ENCODE measurements at places on chromosomes 12 and 14.

GRCh38 chr12:50196537-50196936 is 29.4 kb upstream of the CERS5 start:
- DNase-seq = no peak

DNA sequence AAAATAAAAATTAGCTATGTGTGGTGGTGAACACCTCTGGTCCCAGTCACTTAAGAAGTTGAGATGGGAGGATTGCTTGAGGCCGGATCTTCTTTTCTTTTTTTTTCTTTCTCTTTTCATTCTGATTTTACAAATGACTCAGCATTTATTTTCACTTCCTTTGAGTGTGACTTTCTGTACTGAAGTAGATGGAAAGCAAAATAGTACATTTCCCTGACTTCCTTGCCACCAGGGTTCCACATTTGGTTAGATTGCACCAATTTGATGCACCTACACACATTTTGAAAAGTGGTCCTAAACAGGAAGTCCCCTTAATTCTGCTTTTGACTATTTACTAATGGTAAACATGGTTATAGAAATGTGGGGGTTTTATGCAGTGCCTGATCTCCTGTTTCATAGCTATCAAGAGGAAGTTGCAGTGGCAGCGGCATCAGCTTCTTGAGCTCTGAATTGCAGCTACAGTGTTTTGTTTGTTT is 13.0 kb upstream of the LEMD3 start:
- DNase-seq = no peak

DNA sequence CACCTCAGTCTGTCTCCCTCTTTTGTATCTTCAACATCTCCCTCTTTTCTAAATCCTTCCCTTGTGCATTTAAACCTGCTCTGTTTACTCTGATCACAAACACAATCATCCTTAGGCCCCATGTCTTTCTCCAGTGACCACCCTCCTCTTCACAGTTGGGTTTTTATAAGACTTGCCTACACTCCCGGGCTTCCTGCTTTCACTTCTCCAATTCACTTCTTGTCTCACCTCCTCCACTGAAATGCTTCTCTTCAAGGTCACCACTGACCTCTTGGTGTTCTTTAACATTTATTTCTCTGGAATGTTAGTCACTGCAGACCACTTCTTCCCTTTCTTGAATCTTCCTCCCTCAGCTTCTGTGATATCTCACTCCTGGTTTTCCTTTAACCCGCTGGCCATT is 8.7 kb upstream of the SMCO2 start:
- no peak for DNase-seq

DNA sequence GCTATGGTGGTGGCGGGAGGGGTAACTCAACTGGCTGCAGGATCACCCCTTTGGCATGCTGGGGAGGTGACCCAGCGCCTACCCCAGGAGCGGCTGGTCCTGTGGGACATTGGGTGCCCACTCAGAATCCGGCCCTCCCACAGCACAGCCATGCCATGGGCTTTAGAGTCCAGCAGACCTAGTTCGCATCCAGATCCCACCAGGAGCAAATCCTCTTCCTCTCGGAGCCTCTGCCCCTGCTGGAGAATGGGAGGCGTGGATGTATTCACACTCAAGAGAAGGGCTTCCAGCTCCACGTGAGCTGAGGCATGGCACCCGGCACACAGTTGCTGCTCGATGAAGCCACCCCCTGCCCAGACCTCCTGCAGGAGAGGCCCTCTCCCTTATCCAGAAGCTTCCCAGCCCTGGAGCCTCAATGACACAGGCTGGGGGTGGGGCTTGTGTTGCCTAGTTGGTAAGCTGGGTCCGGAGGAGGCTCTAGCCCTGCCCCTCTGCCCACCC is 17.7 kb downstream of the FAM222A start:
- DNase-seq = no peak

GRCh38 chr14:32561520-32561919 is 232.4 kb downstream of the AKAP6 start:
- no peak for DNase-seq

DNA sequence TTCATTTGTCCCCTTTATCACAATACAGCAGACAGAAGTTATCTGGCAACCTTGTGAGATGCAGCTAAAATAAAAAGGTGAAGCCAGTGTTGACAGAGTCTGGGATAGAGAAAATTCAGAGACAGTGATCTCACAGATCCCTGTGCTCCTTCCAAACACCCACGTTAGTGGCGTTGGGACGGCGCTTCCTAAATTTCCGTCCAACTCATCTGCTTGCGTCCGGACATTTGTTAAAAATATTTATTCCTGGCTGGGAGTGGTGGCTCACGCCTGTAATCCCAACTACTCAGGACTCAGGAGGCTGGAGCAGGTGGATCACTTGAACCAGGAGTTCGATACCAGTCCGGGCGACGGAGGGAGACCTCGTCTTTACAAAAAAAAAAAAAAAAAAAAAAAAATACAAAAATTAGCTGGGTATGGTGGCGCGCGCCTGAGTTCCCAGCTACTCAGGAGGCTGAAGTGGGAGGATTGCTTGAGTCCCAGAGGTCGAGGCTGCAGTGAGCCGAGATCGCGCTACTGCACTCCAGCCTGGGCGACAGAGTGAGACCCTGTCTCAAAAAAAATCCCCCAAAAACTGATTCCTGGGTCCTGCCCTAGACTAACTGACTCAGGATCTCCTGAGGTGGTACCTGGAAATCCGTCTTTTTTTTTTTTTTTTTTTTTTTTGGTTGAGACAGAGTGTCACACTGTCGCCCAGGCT is 708 bp upstream of the TCTN1 start:
- DNase-seq = no peak

GRCh38 chr12:12722435-12723148 is 5.4 kb downstream of the CDKN1B start:
- DNase-seq = no peak

- no peak for DNase-seq
Measured at GRCh38 chr12:98679611-98680005, 34.5 kb downstream of the APAF1 start.

DNA sequence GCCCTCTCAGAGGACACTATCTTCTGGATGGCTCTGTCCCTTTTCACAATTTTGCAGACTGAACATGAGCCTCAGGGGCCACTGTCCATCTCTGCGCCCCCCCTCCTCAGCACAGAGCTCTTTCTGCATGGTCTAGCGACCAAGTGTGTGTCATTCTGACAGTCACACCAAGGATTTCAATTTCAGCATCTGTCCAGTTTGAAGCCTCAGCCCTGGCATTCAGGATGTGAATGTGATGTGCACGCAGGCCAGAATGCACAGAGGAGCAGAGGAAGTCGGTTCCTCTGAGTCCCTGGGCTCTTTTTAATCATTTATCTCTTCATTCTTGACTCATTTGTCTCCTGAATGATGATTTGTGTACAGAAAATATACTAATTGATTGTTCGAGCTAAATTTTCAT is 102.0 kb upstream of the PWP1 start:
- no peak for DNase-seq

DNA sequence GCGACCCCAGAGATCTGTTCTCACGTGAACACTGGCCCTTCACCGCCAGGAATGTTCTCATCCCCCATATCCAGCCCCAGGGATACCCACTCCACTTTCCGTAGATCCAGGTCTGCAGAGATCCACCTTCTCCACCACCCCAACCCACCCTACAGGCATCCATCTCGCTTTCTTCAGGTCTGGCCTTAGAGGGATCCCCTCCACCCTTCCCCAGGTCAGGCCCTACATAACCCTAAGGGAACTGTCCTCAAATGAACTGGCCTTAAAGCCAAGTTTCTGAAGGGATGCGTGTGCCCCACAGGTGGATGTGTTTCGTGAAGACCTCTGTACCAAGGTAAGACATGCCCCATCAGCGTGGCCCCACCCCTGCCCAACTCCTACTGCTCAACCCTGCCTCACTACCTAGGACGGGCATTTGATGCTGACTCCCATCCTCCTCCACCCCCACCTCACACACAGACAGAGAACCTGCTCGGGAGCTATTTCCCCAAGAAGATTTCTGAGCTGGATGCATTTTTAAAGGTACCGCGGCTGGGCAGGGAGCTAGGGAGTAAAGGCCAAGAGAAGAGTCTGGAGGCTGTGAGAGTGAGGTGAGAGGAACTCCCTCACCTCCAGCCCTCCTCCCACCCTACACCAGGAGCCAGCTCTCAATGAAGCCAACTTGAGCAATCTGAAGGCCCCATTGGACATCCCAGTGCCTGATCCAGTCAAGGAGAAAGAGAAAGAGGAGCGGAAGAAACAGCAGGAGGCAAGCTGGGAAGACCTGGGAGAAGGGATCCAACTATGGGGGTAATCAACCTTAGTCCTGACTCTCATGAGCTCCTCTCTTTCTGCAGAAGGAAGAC is 912 bp downstream of the PSME1 start:
- DNase-seq = no peak

GRCh38 chr14:30387871-30388270 is 171.1 kb upstream of the G2E3 start:
- no peak for DNase-seq

DNA sequence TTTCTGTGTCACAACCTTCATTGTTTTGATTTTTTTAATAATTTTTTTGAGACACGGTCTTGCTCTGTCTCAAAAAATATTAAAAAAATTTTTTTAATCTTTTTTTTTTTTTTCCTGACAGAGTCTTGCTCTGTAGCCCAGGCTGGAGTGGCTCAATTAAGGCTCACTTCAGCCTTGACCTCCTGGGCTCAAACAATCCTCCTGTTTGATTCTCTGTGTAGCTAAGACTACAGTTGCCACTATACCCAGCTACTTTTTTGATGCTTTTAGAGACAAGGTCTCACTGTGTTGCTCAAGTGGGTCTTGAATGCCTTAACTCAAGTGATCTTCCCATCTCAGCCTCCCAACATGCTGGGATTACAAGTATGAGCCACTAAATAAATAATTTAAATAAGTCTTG is 9.2 kb upstream of the PRH2 start:
- DNase-seq = no peak

DNA sequence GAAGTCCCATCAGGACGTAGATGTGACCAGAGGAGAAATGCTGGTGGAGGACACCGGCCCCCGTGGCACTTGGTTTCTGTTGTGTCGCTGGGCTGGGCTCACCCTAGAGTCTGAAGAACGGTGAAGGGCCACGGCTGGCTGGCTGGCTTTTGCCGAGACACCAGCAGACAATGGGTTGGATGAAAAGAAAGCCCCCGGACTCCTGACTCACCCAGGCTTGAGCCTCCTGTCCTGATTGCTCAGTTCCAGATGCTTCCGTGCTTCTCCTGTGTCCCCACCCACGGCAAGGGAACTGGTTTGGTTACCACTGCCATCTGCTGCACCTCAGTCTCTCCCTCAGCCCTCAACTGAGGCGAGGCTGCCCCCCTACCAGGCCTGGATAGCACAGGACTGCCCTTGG is 10.4 kb upstream of the ENDOU start:
- no peak for DNase-seq

- no peak for DNase-seq
Measured at GRCh38 chr12:11896417-11896929, 174.3 kb upstream of the BCL2L14 start.

DNA sequence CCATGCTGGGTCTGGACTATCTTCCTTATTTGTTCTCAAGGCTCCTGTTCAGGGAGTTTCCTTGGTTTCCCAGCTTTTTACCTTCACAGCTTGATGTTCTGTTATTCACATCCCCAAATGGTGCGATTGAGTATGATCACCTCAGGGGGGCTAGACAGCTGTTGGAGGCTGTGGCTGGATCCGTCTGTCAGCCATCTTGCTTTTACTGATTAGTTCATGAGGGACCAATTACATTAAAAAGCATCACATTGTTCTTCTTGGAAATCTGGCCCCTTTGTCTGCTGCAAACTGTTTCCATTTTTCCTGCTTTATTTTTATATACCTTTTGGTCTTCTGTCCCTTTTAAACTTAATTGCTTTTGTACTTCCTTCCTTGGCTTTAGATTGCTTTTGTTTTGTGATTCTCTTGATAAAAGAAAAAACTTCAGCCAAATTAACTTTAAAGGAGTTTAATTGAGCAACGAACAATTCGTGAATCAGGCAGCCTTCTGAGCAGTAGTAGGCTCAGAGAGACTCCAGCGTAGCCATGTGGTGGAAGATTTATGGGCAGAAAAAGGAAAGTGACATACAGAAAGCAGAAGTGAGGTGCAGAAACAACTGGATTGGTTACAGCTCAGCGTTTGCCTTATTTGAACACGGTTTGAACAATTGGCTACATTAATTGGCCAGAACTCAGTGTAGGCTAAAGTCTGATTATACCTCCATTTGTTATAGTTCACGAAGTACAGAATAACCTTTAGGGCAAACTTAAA is 208.7 kb downstream of the AEBP2 start:
- DNase-seq = no peak

DNA sequence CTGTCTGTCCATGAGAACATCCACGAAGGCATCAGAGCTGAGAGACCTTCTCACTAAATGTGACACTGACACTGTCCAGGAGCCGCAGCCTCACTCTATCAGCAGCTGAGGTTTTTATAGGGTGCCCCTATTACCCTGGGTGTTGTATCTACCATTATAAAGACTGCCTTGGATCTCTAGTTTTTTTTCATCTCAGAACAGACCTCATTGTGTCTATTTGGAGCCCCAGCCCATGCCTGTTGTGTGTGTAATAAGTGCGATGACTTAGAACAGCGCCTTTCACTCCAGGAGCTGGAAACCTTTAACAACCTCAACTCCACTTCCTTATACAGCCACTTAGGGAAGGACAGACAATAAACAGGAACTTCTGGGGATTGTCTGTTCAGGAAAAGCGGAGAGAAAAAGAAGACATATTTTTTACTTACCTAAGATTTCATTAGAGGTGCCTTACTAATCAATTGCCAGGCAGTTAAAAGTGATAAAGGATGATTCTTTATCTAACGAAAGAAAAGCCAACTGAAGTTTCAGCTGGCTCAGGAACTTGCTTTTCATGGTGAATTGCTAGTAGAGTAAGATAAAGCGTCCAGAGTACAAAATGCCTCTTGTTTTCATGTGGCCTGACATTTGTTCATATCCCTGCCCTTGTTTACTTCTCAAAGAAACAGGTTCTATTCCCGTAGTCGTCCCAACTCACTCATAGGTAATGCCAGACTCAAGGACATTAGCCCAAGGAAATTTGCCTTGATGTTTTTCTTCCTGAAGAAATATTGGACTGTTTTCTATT is 420.6 kb downstream of the RAD51B start:
- DNase-seq = no peak

- no peak for DNase-seq
Measured at GRCh38 chr12:123245678-123246077, 12.4 kb downstream of the MTRFR start.

Data from activated T-cell treated with anti-CD3 and anti-CD28 coated beads, Interleukin-2, amount 50 U/mL, for 24 hours (primary cell).